ENCODE measurements at places on chromosomes 3 and 15.

- DNase-seq, result peak; percentile 33
These were observed 174.6 kb upstream of the TBL1XR1 start for GRCh38 chr3:177371888-177372287.

- no peak for DNase-seq
These were observed 681.0 kb downstream of the DIPK2A start for GRCh38 chr3:144652573-144652972.

GRCh38 chr15:59711451-59712243, 22.5 kb upstream of the BNIP2 start:
- no peak for DNase-seq

GRCh38 chr3:187750006-187750512, 4.8 kb upstream of the BCL6 start:
- peak; percentile 88 for DNase-seq

GRCh38 chr3:149706905-149707304, 45.4 kb downstream of the COMMD2 start:
- DNase-seq, result no peak

DNA sequence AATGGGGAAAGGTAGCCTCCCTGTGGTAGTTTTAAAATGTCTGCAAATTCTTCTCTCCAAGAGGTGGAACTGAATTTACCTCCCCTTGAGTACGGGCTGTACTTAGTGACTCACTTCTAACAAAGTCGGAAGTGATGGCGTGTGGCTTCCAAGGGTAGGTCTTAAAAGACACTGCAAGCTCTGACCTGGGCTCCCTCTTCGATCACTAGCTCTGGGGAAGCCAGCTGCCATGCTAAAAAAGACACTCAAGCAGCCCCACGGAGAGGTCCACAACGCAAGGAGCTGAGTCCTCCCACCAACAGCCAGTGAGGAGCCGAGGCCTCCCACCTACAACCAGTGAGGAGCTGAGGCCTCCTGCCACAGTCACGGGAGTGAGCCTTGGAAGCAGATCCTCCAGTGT, 122.0 kb upstream of the HACD2 start:
- no peak for DNase-seq

DNA sequence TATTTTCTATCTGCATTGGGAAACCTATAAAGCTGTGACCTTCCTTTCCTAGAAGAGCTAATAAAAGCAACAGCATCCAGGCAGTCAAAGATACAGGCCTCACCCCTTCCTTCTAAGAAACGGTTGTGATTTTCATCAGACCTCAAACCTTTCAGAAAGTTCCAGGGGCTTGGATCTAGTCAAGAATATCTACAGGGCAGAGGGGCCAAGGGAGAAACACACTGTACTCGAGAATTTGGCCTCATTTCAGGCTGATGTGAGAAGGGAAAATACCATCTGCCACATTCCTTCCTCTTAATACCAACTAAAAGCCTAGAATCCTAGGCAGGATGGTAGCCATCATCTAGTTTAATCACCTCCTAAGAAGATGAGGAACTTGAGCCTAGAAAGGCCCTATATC, 24.5 kb upstream of the BCL6 start:
- DNase-seq, result no peak

GRCh38 chr3:43180027-43180426, 74.1 kb upstream of the POMGNT2 start:
- DNase-seq, result no peak

- DNase-seq, result no peak
These were observed 190.9 kb downstream of the SLC9A9 start for GRCh38 chr3:143657391-143657790.

- DNase-seq, result no peak
These were observed 18.0 kb upstream of the ARNT2 start for GRCh38 chr15:80386151-80386550.

DNA sequence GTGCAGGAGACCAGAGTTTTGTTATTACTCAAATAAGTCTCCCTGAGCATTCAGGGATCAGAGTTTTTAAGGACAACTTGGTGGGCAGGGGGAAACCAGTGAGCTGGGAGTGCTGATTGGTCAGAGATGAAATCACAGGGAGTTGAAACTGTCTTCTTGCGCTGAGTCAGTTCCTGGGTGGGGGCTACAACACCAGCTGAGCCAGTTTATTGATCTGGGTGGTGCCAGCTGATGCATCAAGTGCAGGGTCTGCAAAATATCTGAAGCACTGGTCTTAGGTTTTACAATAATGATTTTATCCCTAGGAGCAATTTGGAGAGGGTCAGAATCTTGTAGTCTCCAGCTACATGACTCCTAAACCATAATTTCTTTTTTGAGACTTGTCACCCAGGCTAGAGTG, 13.8 kb upstream of the ZNF662 start:
- no peak for DNase-seq

DNA sequence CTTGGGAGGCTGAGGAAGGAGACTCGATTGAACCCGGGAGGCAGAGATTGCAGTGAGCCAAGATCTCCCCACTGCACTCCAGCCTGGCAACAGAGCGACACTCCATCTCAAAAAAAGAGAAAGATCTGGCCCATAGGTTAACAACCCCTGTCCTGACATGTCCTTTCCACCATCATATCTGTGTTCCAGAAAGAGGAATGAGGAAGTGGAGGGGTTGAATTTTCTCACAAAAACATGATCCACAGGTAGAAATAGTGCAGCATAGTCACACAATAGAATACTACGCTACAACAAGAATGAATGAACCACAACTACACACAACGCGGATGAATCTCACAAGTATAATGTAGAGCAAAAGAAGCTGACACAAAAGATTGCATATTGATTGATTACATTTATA, 4.7 kb upstream of the SLC51B start:
- DNase-seq, result no peak

DNA sequence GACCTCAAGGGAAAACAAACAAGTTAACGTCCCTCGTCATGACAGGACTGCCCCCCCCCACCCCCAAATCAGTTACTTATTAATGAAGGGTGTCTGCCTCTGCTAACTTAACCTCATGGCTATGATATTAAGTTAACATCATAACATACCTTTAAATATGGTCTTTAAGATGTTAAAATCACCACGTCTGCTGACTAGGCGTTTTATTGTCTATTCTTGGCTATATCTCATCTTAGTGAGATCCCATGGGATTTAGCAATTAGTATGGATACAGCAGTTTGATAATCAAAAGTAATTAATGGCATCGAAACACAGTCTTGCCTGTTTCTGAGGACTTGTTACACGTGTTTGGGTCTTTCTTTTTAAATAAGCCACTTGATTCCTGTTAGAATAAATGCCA, 186.9 kb downstream of the FOXB1 start:
- DNase-seq, result no peak

DNA sequence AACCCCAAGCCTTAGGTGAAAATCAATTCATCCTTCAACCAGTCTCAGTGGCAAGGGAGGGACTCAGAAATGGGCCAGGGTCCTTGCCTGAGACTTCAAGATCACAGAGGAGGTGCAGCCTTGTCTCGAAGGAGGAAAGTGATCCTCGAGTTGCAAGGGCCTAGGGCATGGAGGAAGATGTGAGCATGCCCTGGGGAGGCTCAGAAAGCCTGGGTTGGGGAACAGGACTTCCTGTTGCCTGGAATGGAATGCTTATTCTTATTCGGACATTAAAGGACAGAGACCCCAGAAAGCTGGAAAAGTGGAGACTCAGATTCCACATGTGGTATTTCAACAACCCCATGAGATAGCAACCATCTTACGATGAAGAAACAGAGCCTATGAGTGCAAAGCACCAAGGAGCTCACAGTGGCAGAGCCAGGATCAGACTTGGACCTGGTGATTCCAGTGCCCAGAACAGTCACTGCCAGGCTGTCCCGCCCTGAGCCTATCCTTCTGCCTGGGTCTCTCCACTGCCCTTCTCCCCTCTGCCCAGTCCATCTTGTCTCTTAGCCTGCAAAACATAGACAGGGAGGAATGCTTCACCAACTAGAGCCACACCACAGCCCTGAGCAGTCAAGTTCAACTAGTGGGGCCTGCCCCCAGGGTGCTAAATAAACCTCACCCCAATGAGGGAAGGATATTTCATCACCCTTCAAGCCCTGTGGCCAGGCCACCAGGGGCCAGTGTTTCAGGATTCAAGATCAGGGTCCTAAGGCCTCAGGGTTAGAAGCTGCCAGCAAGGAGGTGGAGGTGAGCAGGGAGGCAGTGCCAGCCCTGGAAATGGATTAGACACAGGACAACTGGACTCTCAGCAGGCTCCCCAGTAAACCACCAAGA, 21.9 kb downstream of the DAPK2 start:
- no peak for DNase-seq

GRCh38 chr3:16487511-16488175, 25.9 kb downstream of the RFTN1 start:
- DNase-seq, result peak; percentile 70

DNA sequence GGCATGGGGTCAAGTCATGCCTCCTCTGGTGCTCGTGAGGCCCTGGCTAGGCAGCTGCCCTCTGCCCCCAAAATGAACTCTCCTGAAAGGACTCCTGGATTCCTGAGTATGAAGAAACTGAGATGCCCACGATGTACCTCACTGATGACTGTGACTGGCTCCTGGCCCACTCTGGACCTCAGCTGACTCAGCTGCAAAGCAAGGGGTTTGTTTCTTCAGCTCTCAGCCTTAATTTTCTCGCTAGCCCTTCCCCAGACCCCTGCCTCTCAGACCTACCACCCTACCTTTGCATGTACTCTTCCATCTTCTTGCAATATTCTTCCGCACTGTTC, 5.2 kb upstream of the GNAI2 start:
- no peak for DNase-seq

DNA sequence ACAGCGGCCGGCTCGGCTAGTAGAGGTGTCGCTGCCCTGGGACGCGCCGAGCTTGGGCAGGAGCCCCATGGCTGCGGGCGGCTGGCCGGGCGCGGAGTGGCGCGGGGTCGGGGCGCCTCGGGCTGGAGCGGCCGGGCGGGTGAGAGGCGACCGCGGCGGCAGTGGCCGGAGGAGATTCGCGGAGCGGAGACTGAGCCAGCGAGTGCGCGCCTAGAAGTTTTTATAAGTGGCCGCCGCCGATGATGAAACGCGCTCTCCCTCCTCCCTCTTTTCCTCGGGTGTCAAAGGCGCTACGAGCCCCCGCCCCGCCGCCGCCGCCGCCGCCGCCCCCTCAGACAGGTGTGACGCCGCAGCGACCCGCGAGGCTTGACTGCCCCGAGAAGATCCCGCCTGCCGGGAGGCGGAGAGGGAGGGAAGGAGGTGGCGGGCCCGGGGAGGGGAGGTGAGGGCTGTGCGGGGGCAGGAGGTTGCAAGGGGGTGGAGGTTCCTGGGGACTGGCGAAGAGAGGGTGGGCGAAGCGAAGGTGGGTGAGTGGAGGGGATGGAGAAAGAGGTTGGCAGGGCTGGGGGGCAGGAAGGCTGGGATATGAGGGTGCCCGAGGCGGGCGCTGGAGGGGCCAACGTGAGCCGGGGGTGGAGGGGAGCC, at the start of gene SLCO2A1:
Gene SLCO2A1 (minus strand): TSS at position 192 of the 645 bp plus-strand sequence. CDS start 123 bp downstream, at position 69.
- no peak for DNase-seq

GRCh38 chr3:31533169-31534064, 692 bp downstream of the STT3B start:
- peak; percentile 53 for DNase-seq

GRCh38 chr15:69668963-69669362, 216.3 kb downstream of the RPLP1 start:
- no peak for DNase-seq

DNA sequence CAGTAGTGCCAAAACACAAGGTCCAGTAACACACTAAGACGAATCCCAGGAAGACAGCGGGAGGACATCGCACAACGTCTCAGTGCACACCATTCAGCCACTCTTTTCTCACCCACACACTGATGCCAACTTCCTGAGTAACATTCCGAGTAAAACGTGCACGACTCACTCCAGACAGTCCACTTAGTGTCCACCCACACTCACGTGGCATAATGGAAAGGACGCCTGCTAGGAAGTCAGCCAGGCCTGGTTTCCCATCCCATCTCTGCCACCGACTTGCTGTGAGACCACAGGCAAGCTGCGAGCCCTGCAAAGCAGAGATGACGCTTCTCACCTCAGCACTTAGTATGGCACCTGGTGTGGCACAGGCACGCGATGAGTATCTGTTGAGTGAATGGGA, 36.8 kb upstream of the VGLL4 start:
- no peak for DNase-seq

DNA sequence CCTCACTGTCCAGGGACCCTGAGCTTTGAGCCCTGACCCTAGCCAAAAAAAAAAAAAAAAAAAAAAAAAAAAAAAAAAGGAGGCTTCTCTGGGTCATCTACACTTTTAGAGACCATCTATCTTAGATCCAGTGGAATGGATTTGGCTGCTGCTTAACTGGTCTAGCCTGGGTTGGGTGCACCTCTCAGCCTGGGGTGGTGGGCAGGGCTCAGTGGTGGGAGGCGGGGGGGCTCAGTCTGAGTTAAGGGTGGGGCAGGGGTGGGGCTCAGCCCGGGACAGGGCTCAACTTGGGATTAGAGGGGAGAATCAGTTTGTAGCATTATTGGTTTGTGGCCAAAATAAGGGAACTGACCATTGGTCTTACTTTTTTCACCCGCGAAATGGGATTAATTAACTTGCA, 139.2 kb downstream of the TPRA1 start:
- no peak for DNase-seq

GRCh38 chr3:33438881-33439545, 1.2 kb downstream of the UBP1 start:
- DNase-seq, result no peak

GRCh38 chr15:83327041-83327440, 42.6 kb upstream of the BNC1 start:
- no peak for DNase-seq

DNA sequence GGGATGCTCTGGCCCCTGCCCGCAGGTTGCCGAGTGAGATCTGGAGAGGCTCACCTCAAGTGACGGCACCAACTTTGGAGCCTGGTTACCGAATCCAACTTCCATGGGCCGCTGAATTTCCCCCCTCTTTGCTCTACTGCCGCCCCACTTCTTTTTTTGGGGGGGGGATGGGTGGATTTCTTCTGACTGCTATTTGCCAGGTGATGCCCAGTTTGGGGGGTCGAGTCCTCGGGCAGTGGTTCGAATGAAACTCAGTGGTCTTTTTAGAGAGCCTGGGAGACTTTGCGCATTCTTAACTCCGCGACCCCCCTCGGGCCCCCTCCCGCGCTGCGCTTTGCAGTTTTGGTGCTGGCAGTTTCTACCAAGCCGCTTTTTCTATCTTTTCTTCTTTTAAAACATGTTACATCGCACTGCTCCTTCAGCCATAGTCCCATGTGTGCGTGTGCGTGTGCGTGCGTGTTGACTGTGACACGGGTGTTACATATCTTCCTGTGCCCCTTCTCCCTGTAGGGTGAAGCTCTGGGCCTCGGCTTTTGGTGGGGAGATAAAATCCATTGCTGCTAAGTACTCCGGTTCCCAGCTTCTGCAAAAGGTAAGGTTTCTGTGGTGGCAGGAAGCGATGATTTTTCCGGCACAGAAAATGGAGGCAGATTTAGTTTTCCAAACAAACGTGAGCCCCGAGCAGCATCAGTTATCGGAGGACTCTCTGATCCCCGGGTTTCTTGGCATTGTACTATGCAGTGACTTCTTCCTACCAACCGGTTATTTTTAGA, 837 bp downstream of the CACNA2D3 start:
- DNase-seq, result no peak

DNA sequence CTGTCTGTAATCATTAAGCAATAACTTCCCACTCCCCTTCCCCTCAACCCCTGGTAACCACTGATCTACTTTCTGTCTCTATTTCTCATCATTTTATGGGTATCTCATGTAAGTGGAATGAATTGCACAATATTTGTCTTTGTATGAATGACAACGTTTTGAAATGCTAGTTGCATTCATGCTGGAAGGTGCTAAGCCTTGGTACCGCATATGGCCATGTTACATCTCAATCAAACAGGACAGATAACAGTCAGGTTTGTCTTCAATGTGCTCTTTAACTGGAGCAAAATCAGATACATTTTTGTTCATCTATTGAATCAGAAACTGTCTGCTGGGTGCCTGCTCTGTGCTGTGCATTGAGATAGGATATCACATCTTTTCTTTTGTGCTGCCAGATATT, 134.2 kb downstream of the AGBL1 start:
- no peak for DNase-seq

GRCh38 chr15:91278951-91279350, 178.9 kb downstream of the SV2B start:
- no peak for DNase-seq

Data from NCI-H2029 treated with DMSO at 0.1 percent for 48 hours (cell line).